ENCODE measurements at places on chromosomes 2 and 18.

DNA sequence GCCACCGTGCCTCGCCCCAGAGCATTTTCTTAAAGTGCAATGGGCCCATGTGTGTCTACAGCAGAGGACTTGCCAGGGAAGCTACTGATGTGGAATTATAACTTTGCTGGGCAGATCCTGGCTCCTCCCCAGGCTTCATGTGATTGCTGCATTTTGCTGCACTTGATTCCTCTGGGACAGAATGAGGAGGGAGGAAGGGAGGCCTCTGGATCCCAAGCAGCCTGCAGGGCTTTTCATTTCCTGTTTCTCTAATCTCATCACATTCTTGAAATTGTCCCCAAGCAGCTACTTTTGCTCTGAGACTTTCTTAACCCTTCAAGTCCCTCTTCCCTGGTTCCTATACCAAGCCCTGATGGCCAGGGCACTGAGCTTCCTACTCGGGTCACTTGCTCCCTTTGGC is 134.4 kb upstream of the SEC11C start:
- no peak for DNase-seq

GRCh38 chr2:100621371-100621951 is 58.7 kb downstream of the PDCL3 start:
- DNase-seq: no peak

- DNase-seq: no peak
Observed at GRCh38 chr18:36309436-36310391, 12.2 kb downstream of the FHOD3 start.

GRCh38 chr18:36377626-36378025 is 80.1 kb downstream of the FHOD3 start:
- no peak for DNase-seq

- DNase-seq: no peak
Observed at GRCh38 chr2:232203166-232203891, 175.2 kb upstream of the ALPP start.

DNA sequence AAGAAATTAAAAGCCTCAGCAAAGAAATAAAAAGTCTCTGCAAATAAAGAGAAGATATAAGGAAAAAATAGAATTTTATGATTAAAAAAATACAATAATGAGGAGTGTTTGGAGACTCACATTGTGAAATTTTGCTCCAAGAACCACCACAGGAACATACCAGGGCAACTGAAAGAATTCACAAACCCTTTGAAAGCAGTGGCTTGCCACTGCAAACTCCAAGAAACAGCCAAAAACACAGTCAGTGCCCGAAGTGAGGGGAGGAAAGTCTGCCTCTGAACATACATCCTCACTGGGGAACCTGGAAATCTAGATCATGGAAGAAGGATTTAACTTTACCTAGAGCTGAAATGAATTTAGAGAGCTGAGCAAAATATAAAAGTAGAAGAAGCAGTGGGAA is 33.1 kb downstream of the EVA1A start:
- no peak for DNase-seq

- no peak for DNase-seq
Observed at GRCh38 chr2:129744649-129745048, 234.8 kb upstream of the RAB6C start.

GRCh38 chr2:187654535-187654934 is 100.3 kb upstream of the TFPI start:
- no peak for DNase-seq

- DNase-seq: no peak
Observed at GRCh38 chr18:65429601-65430000, 321.2 kb upstream of the CDH7 start.

- DNase-seq: no peak
Observed at GRCh38 chr18:46624127-46624526, 32.9 kb downstream of the LOXHD1 start.

GRCh38 chr2:45821558-45822271 is 170.2 kb downstream of the PRKCE start:
- no peak for DNase-seq

DNA sequence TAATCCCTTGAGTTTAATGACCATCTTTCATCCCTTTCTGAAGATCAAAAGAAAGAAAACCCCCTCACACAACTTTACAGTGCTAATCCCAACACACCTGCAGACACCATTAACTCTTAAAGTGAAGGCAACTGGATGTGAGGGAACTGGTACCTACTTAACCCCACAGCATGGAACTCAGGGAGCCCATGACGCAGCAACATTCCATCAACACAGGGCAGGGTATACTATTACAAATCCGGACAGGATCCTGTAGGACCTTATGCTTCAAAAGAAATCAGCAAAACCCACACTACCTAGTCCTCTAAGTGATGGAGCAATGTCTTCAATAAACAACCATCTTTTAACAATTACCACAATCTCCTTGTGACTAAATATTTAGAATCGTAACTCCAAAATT is 78.6 kb downstream of the FARSB start:
- DNase-seq: no peak

GRCh38 chr18:28858248-28858647 is 681.3 kb upstream of the CDH2 start:
- DNase-seq: no peak

GRCh38 chr2:216216951-216217903 is 108.1 kb downstream of the XRCC5 start:
- DNase-seq: no peak

DNA sequence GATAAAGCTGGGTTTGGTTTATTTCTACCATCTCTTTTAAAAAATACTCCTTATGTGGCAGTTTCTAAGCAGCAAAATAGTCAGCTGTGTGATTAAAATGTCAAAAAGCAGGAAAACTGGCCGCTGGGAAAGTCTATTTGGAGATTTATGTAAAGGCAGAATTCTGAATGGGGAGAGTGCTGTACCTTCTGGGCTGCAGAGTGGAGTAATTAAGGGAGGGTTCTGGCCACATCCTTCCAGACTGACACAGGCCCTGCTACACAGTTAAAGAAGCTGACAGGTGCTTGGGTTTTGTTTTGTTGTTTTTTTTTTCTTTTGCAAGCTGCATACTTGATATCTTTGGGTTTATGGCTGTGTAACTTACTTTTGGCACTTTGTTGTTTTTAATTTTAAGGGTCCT is 157.2 kb downstream of the WDSUB1 start:
- DNase-seq: no peak

DNA sequence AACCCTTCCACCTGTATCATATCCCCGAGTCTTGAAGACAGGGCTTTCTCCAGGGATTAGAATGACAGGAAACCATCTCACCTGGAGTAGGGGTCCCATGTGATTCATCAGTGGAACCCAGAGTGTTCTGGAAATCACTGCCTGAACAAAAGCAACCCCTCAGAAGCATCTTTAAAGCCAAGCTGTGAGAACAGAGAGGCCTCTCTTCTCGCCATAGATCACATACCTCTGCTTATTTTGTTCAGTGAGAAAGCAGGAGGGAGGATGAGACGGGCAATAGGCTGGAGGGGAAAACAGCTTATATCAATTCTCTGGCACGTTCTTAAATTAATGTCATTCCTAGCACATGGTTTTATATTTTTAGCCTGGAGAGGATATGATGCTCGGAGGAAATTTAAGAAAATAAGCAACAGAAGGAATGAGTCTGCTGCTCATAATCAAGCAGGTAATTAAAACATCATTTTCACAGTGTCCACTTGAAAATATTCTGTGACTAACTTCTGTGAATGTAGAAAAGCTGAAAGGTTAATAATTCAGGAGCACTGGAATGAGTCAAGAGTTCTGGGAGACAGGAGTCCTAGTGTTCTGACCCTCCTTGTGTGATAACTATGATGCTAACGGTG is 213.6 kb upstream of the SP5 start:
- no peak for DNase-seq

GRCh38 chr2:70509565-70509964 is 44.1 kb downstream of the TGFA start:
- no peak for DNase-seq

GRCh38 chr2:65113816-65114215 is 16.1 kb downstream of the RAB1A start:
- DNase-seq: no peak

DNA sequence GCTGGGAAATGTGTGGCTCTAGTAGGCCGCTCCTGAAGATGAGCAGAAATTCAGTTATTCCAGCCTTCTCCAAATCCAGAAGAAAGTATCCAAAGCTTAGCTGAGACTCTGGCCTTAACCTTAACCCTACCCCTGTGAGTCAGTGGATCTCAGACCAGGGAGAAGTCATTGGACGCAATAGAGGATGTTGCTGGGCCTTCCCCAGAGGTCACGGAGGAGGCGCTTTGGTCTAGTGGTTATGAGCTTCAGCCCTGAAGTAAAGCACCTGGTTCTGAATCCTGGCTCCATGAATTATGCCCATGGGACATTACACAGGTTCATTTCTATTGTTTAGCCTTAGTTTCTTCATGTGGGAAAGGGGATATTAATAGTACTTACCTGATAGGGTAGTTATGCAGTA is 24.0 kb downstream of the PKDCC start:
- DNase-seq: no peak

Measured in GM20000 (cell line).